CD8-positive, alpha-beta T cell (primary cell): ENCODE measurements at places on chromosomes 6 and 20. TPM values are rescaled to one million over a fixed set of nuclear protein-coding genes. Genes with fewer than 3 reads are reported as not detected.

The NUS1 gene
- total RNA-seq: 28.3 TPM

The ACOT13 gene
- total RNA-seq: 2.3 TPM

- DNase-seq: no peak
These were observed 14.8 kb downstream of the CLIC5 start for GRCh38 chr6:46000905-46001304.

DNA sequence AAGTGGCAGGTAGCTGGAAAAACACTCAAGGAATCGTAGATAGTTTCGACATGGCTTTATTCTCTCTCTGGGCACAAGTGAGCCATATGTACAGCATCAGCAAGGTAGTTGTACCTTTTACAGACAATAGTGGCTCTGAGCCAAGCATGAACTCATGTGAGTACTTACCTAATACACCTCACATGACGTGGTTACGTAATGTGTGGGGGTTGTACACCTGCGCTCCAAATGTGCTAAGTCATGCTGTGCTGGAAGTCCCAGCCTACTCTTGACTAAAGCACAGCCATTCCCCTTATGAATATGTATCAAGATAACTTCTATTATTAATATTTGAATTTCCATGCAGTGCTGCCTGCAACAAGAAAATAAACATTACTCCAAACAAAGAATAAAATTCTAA lies 78.8 kb upstream of the HMGN3 start:
- DNase-seq: no peak

- no peak for DNase-seq
These were observed 2.0 kb upstream of the GRM1 start for GRCh38 chr6:146026873-146027272.

DNA sequence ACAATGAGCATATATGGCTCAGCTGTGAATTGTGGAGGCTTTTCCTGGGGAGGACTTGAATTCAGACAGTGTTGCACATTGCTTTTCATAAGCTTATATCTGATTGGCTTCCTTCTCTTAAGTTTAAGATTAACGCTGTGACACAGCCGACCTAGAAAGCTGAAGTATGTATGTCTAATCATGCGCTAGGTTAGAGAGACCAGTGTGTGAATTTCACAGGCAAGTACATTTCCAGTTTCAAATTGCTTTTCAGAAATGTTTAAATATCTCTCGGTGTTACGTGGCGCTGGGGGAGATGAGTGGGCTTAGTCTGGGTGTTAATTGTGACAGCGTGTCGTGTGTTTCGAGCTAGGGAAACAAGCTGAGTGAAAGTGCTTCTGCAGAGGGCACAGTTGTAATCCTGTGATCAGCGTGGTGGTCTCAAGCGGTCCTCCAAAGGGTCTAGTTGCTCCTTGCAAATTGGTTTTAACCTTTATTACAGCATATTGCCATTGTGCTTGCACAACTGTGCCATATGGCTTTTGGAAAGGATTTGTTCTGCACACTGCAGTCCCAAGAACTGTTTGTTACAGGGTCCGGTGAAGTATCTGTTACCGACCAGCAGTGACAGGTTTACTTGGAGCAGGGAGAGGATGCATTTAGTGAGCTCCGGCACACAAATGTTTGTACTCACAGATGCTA lies 166.6 kb downstream of the SASH1 start:
- no peak for DNase-seq

DNA sequence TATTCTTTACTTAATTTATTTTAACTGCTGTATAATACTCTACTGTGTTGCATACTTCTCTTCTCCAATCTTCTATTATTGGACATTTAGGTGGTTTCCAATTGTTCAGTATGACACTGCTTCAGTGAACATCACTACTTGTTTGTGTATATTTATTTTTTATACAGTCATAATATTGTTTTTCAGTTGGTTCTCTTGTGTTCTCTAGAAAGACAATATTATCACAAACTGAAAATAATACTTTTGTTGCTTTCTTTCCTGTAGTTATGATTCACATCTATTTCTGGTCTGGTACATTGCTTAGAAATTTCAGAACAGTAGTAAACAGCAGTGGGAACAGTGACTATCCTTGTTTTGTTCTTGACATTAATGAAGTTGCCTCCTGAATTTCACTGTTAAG lies 62.8 kb upstream of the GTSF1L start:
- no peak for DNase-seq
